ENCODE measurements at places on chromosomes 11 and 22. TPM values are rescaled to one million over a fixed set of nuclear protein-coding genes. Genes with fewer than 3 reads are reported as not detected.

Gene TENM4
- 11.8 TPM for total RNA-seq

Gene ACTN3
- total RNA-seq = 81.6 TPM

Gene BATF2
- 0.62 TPM for total RNA-seq

Gene METTL15
- total RNA-seq = 14.6 TPM

Gene DDT
- total RNA-seq = 70.3 TPM

Gene ATXN10
- total RNA-seq = 136 TPM

Gene DDI1
- total RNA-seq = not detected

Gene MEI1
- total RNA-seq = 0.62 TPM

Gene TRMT112
- total RNA-seq = 306 TPM

Gene MMP3
- total RNA-seq = 0.22 TPM

Gene LARGE2
- 0.75 TPM for total RNA-seq

Gene OLFML1
- total RNA-seq = 33.1 TPM

Gene KCNK7
- total RNA-seq = 0.31 TPM

Gene MRGPRF
- 10.2 TPM for total RNA-seq

Gene GRAP2
- total RNA-seq = 0.40 TPM

Gene CARD18
- total RNA-seq = 0.13 TPM

Gene MRGPRE
- total RNA-seq = not detected

Gene MS4A6E
- not detected for total RNA-seq

Gene KCNJ5
- 1.1 TPM for total RNA-seq

Gene TSPAN32
- 2.7 TPM for total RNA-seq

Gene FXYD2
- total RNA-seq = 3.3 TPM

Gene SH3BP1
- 5.2 TPM for total RNA-seq

Gene NLRP14
- 0.04 TPM for total RNA-seq

Gene SLC22A25
- 0.04 TPM for total RNA-seq

Gene NLRX1
- total RNA-seq = 10.2 TPM

Gene GPR152
- total RNA-seq = not detected

Gene KLHL35
- 3.6 TPM for total RNA-seq

Gene GALNT18
- total RNA-seq = 17.7 TPM

Gene NELL1
- 6.5 TPM for total RNA-seq

Gene VPS37C
- 10.0 TPM for total RNA-seq

Gene PHF21B
- 0.49 TPM for total RNA-seq

Gene LAYN
- total RNA-seq = 9.8 TPM

Gene IGSF9B
- total RNA-seq = 8.1 TPM

Gene RASD2
- total RNA-seq = 2.9 TPM

Gene OR52E8
- total RNA-seq = not detected

Gene DEPDC7
- 13.3 TPM for total RNA-seq

Gene OR5B21
- total RNA-seq = not detected

Gene FAM180B
- total RNA-seq = 2.9 TPM

Gene KCNK4
- total RNA-seq = 0.13 TPM

Measured in muscle of leg (tissue), 16 donors.